IMR-90 (cell line): ENCODE measurements at places on chromosomes 7 and 10. TPM values are rescaled to one million over a fixed set of nuclear protein-coding genes. Genes with fewer than 3 reads are reported as not detected.

CRPPA gene
- total RNA-seq = 1.3 and 2.5 TPM in 2 replicates

PRDX3 gene
- total RNA-seq = 169 and 195 TPM in 2 replicates

EIF5AL1 gene
- total RNA-seq = 1.1 and 1.7 TPM in 2 replicates

FAM131B gene
- total RNA-seq = 2.5 and 3.4 TPM in 2 replicates

CLDN3 gene
- total RNA-seq = 0.18 TPM in 1 of 2 replicates, not detected in the other

DNA sequence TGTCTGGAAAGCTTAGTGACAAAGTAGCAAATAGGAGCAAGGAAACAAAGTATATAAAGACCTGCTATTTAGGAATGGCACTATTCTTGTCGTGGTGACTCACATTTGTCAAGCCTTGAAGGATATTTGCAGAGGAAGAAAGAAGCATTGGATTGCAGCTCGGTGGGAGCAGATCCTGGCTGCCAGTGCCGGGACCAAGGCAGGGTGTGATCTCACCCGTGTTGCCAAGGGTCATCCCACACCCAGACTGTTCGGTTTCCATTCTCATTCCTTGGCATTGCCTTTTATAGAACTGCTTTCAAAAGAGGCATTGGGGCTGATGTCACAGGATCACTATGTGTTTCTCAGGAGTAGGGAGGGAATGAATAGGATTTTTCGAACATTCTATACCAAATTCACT lies 176.2 kb downstream of the GALNT17 start:
- no peak for DNase-seq

GRCh38 chr7:8913682-8914081 lies 480.3 kb downstream of the NXPH1 start:
- no peak for DNase-seq

DNA sequence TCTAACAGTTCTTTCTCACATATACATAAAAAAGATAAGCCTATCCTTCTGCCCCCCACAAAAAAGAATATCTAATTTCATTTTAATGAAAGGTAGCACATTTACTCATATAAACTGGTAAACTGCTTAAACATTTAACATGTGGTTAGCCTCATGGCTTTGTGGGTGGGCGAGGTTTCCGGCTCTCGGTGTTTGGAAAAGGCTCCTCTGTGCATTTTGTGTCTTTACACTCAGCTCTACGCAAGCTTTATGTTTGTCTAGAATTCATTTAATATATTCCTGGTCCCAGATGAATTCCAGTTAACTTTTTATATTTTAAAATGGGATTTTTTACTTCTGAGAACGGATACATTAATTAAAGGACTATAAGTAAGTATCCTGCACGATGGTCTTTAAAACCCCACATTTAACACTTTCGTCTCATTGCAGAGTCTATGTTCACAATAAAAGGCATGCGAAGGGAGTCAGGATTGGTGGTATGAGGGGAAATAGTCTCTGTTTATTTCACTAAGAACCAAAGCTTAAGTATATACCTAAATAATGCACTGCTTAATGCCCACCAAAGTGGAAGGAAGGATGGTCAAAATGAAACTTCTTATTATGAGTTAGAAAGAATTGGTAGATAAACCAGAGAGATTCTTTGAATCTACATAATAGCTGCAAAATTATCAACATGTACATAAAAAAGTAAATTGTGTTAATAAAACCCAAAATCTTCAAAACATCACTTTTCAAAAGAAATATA lies 197.2 kb downstream of the CRPPA start:
- DNase-seq = no peak

DNA sequence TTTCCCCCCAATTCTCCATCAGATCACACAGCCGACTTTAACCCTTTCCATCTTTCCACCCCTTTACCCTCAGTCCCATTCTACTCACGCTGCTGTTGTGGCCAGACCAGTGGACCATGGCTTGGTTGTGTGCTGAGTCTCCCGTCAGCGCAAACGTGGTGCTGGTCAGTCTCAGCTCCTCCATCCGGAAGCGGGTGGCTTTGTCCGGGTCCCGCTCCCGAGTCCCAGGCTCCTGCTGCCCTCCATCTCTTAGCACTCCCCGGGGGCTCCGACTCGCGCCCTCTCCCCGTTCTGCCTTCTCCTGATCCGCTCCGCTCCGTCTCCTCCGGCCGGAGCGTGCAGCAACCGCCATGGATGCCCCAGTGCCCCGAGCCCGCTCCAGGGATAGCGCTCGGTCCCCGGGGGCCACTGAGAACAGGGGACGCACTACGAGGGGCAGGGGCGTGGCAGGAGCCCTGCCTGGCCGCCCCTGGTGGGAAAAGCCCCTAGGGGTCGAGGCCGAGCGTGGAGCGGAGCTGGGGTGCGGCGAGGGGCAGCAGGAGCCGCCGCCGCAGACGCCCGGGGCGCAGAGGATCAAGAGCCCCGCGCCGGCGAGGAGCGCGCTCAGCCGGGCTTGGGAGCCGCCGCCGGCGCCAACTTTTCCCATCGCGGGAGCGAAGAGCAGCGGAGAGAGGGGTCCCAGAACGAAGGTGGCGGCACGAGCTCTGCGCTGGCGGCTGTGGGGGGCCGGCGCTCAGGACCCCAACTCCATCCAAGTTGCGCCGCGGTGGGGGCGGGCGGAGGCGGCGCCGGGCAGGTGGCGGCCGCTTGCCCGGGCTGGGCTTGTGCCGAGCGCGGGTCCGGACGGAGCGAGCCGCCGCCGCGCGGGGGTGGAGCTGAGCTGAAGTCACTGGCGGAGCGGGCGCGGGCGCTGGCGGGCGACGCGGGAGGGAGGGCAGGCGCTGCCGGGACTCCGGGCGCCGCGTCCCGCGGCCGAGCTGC lies at the start of gene SORCS1:
Gene SORCS1, minus strand, starts transcription at position 826 of the 981 bp plus-strand sequence.
- no peak for DNase-seq

DNA sequence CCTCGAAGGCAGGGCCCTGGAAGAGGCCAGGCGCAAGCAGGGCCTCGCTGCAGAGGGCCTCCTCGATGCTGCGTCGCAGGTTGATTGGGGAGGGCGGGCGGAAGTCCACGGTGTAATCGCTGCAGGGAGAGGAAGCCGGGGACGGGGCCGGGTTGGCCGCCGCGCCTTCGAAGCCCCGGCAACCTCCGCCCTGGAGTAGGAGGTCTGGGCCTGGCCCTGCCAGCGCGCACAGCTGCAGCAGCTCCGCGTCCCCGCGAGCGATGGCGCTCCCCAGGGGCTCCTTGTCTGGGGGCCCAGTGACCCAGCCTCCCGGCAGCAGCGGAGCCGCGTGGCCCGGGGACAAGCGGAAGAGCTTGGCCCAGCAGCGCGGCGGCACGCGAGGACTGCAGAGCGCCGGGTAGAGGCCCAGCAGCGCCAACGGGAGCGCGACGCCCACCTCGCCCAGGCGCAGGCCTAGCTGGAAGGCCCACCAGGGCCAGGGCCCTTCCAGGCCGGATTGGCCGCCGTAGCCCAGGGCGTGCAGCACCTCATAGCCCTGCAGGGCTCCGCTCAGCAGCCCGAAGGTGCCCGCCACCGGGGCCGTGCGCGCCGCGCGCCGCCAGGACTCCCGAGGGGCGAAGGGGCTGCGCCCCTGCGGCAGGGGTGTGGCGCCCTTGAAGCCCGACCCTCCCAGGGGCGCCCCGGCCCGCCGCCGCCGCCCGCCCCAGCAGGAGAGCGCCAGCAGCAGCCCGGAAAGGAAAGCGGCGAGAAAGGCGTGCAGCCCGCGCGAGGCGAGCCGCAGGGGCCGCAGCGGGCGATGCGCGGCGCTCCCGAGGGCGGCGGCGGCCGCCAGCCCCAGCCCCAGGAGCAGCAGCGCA lies 7.8 kb upstream of the RBM28 start:
- DNase-seq = no peak

GRCh38 chr10:45254892-45255291 lies 60.5 kb downstream of the OR13A1 start:
- no peak for DNase-seq

DNA sequence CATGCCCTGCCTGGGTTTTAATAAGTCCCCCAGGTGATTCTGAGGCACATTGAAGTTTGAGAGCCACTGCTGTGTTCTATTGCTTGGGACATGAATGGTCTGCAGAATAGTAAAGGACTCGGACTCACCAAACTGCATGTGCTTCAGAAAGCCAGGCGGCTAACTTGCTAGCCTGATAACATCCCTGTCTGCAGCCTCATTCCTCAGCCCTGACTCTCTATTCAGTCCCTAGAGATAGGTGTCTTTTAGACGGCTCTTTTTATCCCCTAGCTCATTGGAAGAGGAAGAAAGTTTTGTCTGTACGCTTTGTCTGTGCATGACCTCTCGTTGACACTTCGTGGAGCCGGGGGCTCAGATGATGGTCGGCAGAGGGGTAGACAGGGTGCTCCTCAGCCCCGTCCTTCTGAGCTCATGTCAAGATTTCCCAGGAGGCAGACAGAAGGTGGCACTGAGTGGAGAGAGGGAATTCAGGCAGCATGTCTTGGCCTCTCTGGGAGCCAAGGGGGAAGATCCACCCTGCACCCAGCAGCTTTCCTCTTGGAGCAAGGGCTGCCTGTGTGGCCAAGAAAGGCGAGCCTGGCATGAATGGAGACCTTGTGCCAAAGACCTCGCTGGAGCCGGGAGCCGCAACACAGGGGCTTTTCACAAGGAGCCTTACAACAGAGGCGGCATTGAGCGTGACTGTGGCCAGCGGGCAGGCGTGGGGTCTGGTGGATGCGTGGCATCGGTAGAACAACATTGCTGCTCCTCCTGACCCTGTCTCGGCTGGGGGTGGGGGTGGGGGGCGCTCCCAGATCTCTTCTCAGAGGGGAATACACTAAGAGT lies 51.1 kb upstream of the PODXL start:
- no peak for DNase-seq

- peak; percentile 66 for DNase-seq
Measured at GRCh38 chr7:54932818-54933543, 85.8 kb upstream of the EGFR start.

DNA sequence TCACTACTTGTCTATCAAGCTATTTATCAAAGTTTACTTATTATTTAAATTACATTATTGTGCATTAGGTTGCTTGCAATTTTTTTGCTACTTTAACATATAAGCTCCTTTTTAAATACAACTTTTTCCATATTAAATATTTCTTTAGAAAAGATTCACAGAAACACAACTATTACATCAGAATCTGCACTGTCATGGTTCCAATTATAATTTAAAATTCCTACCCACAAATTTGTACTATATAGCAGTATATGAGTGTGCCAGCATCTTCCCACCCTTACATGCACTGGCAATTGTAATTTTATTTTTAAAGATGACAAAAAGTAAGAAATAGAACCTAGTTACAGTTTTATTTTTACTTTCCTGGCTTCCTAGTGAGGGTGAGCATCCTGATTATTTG lies 15.8 kb downstream of the MINDY3 start:
- no peak for DNase-seq

GRCh38 chr7:135662123-135662372 lies 266 bp upstream of the STMP1 start:
- no peak for DNase-seq

- no peak for DNase-seq
Measured at GRCh38 chr7:103129702-103130549, 19.0 kb downstream of the NAPEPLD start.

DNA sequence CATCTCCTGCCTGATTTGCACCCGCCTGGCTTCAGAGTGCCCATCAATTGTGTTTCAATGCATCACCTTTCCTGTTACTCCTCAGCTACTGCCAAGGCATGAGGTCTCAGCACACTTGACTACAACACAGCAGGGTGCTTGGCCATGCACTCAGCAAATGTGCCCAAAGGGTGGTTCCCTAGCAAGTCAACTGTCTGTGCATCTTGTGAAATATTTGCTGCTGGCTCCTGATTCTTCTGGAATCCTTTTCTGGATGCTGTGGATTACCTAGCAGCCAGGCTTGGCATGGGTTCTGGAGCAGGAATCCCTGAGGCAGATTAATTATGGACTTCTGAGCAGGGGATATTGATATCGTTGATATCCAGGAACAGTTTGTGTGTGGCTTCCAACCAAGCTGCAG lies 662.6 kb upstream of the MGMT start:
- DNase-seq = no peak

GRCh38 chr10:129942391-129942790 lies 21.7 kb downstream of the EBF3 start:
- no peak for DNase-seq

GRCh38 chr10:17548770-17549169 lies 68.4 kb downstream of the HACD1 start:
- peak; percentile 50 for DNase-seq

GRCh38 chr10:47022311-47023131 lies 111.3 kb downstream of the PTPN20 start:
- no peak for DNase-seq

- no peak for DNase-seq
Measured at GRCh38 chr10:104608091-104608828, 32.8 kb upstream of the SORCS3 start.

- DNase-seq = no peak
Measured at GRCh38 chr7:132206594-132206993, 369.7 kb downstream of the PLXNA4 start.

DNA sequence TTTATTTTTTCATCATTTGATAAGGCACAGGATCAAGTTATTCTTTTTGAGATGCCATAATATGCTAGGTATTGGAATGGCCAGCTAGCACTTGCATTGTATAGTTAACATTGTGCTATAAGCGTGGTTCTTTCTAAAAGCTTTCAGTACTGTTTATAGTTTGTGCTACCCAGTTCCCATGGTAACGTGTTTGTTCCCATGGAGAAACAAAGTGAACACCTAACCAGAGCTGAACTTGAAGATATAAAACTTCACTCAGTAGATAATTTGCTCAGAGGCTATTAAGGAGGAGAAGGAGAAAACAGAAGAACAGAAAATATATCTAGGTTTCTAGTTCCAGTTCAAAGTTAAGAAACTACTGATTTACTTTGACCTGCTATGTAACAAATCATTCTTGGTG lies 23.6 kb upstream of the ITGB8 start:
- DNase-seq = peak; percentile 46

- DNase-seq = no peak
Measured at GRCh38 chr7:7953806-7954205, 14.8 kb upstream of the GLCCI1 start.

- DNase-seq = peak; percentile 19
Measured at GRCh38 chr7:32618987-32619386, 123.7 kb downstream of the AVL9 start.

DNA sequence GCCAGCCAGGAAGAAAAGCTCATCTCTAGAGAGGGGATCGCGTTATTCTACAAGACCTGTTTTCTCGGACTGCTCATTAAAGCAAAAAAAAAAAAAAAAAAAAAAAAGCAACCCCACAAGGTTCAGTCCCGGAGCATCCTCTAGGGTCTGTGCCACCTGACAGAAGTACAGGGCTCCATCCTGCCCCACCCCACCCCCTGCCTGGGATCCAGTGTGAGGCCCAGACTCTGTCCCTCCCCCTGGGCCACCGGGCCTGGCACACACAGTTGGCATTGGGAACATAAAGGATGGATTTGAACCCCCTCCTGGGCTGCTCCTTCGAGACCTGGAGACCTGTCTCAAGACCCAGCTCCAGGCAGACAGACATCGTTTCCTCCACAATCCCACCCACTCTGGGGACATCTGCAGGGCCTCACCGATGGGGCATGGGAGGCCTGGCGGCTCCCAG lies 688 bp downstream of the ORAI2 start:
- DNase-seq = peak; percentile 44

DNA sequence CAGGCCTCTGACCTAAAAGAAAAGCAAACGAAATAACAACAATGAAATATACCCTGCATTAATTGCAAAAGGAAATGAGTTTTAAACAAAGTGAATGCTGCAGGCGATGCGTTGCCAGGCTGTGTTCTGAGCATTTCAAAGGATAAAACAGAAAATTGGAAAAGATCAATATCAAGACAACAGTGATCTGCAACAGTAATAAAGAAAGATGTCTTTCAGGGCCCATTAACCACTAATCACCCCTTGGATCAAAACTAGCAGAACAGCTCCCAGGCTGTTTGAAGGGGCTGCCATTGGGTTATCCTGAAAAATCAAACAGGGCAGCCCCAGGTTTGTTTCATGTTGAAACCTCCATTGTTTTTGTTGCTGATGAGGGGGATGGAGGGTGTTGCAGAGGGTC lies 219.2 kb downstream of the FGFR2 start:
- DNase-seq = no peak

- DNase-seq = no peak
Measured at GRCh38 chr7:155007947-155008346, 5.0 kb upstream of the PAXIP1 start.
